ENCODE measurements at places on chromosomes 6 and 20. TPM values are rescaled to one million over a fixed set of nuclear protein-coding genes. Genes with fewer than 3 reads are reported as not detected.

DNA sequence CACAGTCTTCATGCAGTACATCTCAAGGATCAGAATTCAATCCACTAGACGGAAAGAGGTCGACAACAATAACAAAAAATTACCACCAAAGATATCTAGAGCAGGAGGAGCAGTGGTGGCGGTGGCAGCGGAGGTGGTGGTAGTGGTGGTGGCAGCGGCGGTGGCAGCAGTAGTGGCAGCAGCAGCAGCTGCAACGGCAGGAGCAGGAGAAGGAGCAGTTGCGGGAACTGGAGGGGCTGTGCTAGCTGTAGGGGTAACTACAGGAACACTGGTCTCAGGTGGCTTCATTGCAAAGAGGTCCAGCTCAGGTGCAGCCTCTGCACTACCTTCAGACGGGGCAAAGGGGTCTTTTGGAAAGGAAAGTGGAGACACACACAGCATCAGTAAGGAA lies 81.1 kb downstream of the PRSS35 start:
- DNase-seq = no peak

- DNase-seq = no peak
These were observed 25.9 kb downstream of the SF3B5 start for GRCh38 chr6:144069506-144069905.

GRCh38 chr20:25467441-25467840 lies 60.0 kb downstream of the GINS1 start:
- no peak for DNase-seq

DNA sequence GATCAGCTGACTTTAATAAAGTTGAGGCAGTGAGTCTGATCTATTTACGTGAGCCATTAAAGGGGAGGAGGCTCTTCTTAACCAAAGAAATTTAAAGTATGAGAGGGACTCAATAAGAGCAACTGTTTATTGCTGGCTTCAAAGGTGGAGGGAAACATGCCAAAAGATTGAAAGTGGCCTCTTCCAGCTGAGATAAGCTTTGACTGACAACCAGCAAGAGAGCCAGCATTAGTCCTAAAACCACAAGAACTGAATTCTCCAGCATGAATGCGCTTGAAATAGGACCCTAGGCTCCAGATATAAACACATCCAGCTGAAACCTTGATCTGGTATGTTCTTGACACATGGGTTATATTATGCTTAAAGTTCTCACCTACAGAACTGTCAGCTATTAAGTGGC lies 123.1 kb upstream of the GJE1 start:
- no peak for DNase-seq

The LY6G6D gene
- total RNA-seq = not detected

GRCh38 chr6:89116702-89117101 lies 1.2 kb downstream of the SRSF12 start:
- no peak for DNase-seq
